ENCODE measurements at places on chromosomes 16 and 17.
A peak's percentile ranks its signal among the peaks of the same experiment; 100 is the strongest.

DNA sequence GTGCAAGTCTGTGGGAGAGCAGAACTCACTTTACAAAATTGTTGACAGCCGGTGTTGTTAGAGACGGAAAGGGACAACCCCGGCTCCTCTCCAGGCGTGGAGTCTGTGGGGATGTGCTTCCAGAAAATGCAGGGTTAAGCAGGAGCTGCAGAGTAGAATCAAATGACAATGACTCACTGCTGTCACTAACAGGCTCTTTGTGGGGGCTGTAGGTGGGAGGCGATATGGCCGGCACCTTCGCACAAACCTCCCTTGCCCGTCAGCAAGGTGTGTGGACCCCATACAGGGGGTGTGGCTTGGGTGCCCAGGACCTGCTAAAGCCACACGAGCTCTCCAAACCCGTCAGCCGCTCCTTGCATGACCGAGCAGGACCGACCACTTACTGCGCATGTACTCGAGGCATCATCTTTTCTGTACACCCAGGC lies 5.8 kb downstream of the PDK2 start:
- DNase-seq: no peak

DNA sequence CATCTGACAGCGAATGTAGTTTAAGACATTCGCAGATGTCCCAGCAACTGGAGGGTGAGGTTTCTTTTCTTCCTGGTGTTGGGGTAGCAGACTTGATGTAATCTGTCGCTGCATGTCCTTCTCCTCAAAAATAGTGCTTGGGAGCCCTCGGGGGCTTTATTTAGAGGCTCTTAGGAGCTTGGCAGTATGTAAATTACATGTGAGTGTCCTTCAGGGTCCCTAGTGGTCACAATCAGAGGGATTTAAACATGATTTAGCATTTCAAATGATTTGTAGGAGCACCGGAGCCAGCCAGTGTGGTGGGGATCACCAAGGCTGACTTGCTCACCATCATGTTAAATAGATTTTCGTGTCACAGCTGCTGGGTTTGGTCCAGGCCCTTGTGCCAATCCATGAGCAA lies 8.8 kb upstream of the SALL1 start:
- no peak for DNase-seq

- DNase-seq: peak; percentile 49
These were observed 205.2 kb downstream of the STX8 start for GRCh38 chr17:9370467-9370866.

- DNase-seq: peak; percentile 57
These were observed 136.0 kb upstream of the C17orf78 start for GRCh38 chr17:37239690-37240334.

GRCh38 chr17:40915721-40916256 lies 21.7 kb downstream of the KRT23 start:
- DNase-seq: no peak

DNA sequence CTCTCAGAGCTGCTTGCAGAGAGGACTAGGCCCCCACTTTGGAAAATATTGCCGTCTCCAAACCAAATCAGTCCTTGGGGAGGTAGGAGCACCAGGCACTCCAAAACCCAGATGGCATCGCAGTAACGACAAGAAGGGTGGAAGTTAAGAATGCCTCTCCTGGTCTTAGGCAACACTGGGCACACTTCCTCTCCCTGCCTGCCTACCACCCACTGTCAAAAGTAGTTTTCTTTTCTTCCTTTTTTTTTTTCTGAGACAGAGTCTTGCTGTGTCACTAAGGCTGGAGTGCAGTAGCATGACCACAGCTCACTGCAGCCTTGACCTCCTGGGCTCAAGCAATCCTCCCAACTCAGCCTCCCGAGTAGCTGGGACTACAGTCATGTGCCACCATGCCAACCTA lies 47.2 kb downstream of the SRL start:
- peak; percentile 84 for DNase-seq

- DNase-seq: no peak
These were observed 81.5 kb upstream of the TRAP1 start for GRCh38 chr16:3798838-3799237.

DNA sequence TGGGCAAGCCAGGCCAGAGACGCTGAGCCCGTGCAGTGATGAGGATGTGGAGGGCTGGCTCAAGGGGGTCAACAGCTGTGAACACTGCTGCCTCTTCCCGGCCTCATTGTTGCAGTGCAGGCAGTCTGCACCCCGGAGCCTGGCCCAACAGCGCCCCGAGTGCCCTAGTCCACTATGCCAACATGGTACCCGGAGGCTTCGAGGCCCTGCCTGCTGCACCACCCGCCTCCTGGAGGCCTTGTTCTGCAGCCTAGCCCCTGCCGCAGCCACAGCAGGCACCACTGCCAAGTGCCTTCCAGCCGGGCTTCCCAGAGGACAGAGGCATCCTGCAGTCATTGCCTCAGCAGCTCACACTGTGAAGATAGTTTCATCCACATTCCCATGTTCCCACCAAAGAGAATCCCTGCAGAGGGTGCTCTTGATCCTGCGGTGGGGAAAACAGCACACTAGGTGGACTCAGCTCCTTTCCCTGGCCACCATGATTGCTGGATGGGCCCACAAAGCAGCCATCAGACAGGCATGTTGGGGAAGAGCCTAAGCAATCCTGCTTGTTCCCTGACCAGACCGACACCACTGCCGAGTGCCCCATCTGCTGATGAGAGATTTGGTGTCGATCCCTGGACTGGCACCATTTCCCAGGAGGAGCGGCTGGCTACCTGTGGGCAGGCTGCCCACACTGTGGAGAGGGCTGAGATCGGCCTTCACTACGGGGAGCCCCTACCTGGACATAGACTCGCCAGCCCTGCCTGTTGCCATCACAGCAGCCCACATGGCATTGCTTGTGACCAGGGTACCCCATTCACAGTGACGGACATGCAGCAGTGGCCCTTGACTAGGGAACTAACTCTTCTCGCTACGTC lies 44.9 kb downstream of the USP22 start:
- DNase-seq: peak; percentile 27

DNA sequence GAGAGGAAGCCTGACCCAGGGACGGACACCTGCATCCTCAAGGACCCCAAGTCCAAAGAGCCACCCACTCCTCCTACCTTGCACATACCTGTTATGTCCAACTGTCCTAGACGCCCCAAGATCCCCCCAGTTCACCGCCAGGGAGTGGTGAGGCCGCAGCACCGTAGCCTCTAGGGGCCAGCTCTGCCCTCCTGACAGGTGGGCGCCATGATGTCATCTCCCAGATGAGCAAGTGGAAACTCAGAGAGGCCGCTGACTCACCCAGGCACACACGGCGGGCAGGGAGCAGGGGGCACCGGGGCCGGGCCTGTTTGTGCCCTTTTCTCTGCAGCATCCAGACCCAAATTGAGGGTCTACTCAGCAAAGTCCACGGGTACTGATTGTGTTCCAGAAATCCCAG lies 4.8 kb upstream of the ZNF469 start:
- no peak for DNase-seq
